CD8-positive, alpha-beta memory T cell (primary cell): ENCODE measurements at places on chromosomes 11 and 22. TPM values are rescaled to one million over a fixed set of nuclear protein-coding genes. Genes with fewer than 3 reads are reported as not detected.

Gene NLRP14
- total RNA-seq: not detected

DNA sequence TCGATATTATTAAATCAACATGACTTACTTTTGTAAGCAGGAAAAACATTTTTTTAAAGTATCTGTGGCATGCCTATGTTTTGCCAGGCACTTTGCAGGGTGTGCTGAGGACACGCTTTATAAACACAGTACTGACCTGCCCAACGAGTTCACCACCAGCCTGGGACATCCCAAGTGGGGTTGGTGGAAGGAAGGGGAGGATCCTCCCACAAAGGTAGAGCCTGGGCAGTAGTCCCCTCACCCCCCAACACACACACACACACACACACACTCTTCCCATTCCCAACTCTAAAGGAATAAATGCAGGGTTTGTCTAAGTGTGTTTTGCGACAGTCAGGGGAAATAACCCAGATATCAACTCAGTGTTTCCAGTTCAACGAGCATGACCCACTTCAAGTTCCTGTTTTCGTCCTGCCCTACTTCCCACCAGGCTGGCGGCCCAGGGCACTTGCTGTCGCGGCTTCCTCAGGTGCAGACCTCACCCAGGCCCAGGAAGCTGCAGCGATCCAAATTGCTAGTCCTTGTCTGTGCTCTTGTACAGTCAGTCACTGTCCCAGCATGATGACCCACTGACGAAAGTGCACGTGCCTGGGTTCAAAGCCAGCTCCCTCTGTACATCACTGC lies 3.1 kb downstream of the CERK start:
- peaks cover 53% of the 10 kb centered on the region for H3K4me1 ChIP-seq
- peak; percentile 79 for DNase-seq
- H3K4me3 ChIP-seq: peak overlapping the region; percentile 76
- H3K27ac ChIP-seq: peak overlapping the region; percentile 76

Gene POTEH
- not detected for total RNA-seq

GRCh38 chr11:61827571-61828378 lies at the start of gene FADS2:
FADS2 (plus strand) TSS chr11:61828300; CDS start chr11:61828391, 91 bp downstream.
- peaks cover 11% of the 10 kb centered on the region for H3K4me1 ChIP-seq
- H3K4me3 ChIP-seq: peak within 1 kb of the TSS; percentile 64
- H3K27me3 ChIP-seq: no peaks in the 10 kb centered on the region
- peak; percentile 70 for DNase-seq
- no peak within 1 kb of the TSS for H3K27ac ChIP-seq

DNA sequence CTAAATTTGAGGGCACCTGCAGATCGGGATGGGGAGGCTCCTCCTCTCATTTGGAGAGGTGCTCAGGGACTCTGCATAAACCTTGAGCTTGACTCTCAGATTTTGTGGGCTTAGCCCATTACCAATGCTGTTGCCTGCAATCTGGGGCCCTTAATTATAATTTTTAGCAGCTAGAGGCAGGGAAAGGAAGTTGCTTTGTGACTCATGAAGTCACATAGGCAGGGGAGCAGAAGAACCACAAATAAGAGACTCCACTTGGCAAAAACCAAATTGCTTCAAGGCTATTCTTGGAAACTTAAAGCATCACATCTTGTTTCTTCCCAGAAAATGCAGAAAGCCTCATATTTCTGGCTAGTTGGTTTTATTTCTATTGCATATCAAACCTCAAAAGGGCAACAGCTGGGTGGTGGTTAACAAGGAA lies 46.9 kb downstream of the MICAL2 start:
- no peak overlapping the region for H3K4me3 ChIP-seq
- no peak for DNase-seq
- H3K4me1 ChIP-seq: peaks cover 17% of the 10 kb centered on the region
- no peaks in the 10 kb centered on the region for H3K27me3 ChIP-seq
- no peaks in the 10 kb centered on the region for H3K36me3 ChIP-seq
- no peak overlapping the region for H3K27ac ChIP-seq

DNA sequence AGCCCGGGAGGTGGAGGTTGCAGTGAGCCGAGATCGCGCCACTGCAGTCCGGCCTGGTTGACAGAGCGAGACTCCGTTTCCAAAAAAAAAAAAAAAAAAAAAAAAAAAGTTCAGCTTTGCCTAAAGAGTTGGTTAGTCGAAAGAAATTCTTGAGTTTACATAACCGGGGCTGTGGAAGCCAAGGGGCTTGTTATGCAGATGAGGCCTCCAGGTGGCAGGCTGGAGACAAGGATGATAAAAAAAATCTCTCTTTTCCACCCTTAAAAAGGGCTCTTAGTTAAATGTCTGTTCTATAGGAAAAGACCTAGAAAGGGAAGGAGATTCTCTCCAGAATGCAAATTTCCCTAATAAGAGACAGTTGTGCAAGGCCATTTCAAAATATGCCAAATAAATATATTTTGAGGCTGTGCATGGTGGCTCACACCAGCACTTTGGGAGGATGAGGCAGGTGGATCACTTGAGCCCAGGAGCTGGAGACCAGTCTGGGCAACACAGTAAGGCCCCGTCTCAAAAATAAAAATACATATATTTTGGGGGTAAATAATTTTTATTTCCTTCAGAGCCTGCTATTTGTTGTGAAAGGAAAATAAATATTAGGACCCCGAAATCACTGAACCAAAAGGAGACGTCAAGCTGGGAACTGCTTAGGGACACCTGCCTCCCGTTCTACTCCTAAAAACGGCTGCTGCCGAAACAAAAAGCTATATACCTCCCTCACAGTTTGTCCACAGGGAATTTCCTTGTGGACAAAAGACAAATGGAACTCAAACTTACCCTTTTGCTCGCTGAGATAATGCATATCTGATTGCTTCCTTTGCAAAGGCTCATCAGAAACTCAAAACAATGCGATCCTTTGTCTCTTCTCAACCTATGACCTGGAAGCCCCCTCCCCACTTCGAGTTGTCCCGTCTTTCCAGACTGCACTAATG lies 2.4 kb upstream of the IFITM2 start:
- H3K27me3 ChIP-seq: no peaks in the 10 kb centered on the region
- no peaks in the 10 kb centered on the region for H3K36me3 ChIP-seq
- H3K4me3 ChIP-seq: no peak overlapping the region

DNA sequence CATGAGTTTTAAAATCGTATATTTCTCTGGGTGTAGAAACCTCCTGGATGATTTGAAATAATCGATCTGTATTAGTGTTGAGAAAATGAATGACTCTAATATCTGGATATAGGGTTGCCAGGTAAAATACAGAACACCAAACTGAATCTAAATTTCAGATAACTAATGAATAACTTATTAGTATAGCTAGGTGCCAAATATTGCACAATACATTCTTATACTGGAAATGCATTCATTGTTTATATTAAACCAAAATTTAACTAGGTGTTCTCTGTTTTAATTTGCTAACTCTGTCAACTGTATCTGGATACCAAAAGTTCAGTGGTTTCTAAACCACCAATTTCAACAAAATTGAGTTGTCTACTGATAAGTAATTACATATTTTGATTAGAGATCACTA lies 2.5 kb upstream of the BIRC3 start:
- H3K27me3 ChIP-seq: no peaks in the 10 kb centered on the region
- H3K4me3 ChIP-seq: no peak overlapping the region
- no peak for DNase-seq
- no peaks in the 10 kb centered on the region for H3K36me3 ChIP-seq
- peaks cover 42% of the 10 kb centered on the region for H3K4me1 ChIP-seq

Gene KCNJ11
- 0.53 TPM for total RNA-seq

GRCh38 chr22:46500201-46500600 lies 37.2 kb downstream of the CELSR1 start:
- peaks cover 11% of the 10 kb centered on the region for H3K4me1 ChIP-seq
- no peak for DNase-seq
- no peaks in the 10 kb centered on the region for H3K36me3 ChIP-seq
